Head of caudate nucleus (tissue), 42 donors: ENCODE measurements at places on chromosomes 3 and 15.

- no peak for DNase-seq
These were observed 27.8 kb downstream of the DCAF1 start for GRCh38 chr3:51471775-51472652.

- no peak for DNase-seq
These were observed 3.2 kb downstream of the ZIC1 start for GRCh38 chr3:147412261-147412916.

GRCh38 chr3:20185331-20185678 lies 701 bp downstream of the SGO1 start:
- no peak for DNase-seq

GRCh38 chr15:63366451-63366850 lies 15.2 kb downstream of the CA12 start:
- DNase-seq, result no peak

- DNase-seq, result no peak
These were observed 71.3 kb downstream of the RAB11A start for GRCh38 chr15:65940618-65940909.

DNA sequence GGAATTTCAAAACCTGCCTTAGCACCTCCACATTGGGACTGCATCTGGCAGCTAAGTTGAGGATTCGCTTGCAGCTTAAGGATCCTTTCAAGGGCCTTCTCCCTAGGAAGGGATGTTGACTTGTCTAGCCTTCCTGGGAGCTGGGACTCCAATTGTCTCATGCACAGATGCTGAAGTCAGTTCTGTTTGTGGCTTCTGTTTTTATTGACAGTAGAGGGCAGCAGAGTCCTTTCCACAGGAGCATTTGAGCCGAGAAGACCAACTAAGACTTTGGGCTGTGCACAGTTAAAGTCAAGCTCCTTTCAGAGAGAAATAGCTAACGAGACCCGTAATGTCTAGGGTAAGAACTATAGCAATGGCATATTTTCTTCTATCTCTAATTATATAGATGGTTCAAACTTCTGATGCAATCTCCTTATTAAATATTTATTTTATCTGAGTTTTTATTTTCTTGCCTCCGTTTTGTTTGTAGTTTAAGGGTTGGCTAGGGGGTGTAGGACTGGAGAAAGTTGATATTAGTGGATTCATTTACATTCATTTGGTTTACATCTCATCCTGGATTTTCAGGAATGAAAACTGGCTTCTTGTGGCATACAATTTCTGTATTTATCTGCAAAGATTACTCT lies 59.7 kb upstream of the KBTBD8 start:
- DNase-seq, result peak; percentile 17

DNA sequence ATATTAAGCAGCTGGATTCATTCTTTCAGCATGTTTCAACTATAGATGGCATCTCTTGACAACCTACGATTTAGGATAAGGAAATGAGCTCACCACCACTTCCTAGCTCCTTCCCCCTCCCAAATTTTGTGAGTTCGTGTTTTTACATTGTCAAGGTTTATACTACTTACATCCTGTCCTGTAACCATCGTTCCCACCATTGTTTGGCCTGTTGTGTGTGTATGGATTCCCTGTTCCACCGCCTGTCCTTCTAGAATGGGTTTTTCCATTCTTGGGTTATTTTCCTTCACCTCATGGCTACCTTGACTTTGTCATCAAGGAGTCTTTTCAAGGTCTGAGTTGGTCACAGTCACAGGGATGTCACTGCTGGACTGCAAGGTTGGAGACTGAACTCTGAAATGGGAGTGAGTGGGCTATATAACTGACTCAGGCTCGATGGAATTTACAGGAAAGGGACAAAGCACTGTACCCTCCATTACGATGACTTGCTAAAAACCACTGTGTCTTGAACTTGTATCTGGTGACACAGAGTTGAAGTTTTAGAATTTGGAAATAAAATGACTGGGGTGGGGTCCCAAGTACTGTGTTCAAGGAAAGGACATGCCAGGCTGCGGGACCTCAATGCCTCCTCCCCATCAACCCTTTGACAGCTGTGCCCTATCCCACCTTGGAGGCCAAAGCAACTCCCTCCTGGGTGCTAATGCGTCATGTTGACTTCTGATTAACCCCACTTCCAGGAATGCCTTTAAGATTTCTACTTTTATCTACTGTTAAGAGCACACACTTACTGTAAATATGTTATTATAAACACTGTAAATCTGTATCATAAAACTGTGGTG lies 66.8 kb upstream of the BLM start:
- DNase-seq, result no peak

- DNase-seq, result no peak
These were observed 251.4 kb upstream of the TGFBR2 start for GRCh38 chr3:30354972-30355371.

DNA sequence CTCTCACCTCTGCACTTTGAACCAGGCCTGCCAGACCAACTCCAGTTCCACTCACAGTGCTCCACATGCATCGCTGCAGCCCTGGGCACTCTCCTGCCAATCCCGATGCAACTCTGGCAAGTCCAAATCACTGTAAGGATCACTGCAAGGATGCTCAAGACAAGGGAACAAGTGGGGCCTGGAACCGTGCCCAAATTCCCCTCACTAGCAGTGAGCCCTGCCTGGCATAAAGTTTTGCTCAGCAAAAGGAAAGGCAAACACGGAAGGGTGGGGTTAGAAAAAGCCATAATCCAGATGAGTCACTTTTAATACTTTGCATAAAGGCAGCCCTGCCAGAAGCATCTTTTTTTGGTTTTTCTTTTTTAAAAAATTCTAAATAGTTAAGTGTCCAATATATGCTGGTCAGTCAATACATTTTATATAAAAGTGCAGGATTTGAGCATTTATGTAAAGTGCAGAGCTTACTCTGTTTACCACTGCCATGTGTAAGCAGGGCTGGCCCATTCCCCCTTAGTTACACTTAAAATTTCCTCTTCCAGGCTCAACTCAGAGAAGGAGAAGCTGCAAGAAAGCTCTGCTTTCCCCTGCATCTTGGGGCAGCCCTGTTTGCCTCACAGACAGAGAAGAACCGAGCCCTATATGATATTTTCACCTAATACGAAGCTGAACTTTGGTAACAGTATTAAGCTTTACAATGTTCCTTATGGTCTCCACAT lies 102.2 kb downstream of the CD47 start:
- DNase-seq, result no peak

DNA sequence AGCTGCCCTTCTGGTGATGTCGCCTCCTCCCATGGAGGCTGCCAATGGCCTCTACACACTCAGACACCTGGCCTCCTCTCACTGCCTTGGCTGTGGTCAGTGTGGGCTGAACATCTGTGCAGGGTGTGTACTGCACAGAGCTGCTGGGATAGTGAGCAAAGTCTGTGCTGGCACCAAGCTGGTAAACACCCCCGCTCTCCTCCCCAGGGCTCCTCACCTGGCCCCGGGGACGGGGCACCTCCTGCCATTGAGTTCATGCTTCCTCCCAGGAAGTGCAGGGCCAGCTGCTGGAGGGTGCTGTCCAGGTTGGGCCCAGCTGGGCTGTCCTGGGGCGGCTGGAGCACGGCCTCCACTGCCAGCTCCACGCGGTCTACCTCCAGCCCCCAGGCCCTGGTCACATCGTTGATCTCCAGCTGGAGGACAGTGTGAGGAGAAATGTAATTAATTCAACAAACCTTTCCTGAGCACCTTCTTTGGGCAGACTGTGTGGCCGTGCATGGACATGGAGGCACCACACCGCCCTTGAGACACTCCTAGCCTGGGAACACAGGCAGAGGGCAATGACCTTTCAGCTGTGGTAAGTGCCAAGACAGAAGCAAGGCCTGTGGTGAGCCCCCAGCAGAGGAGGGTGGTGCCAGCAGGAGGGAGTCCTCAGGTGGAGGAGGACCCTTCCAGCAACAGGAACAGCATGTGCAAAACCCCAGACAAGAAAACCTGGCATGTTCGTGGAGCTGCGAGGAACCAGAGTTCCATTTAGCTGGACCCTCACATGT lies 6.8 kb downstream of the STOML1 start:
- DNase-seq, result no peak

DNA sequence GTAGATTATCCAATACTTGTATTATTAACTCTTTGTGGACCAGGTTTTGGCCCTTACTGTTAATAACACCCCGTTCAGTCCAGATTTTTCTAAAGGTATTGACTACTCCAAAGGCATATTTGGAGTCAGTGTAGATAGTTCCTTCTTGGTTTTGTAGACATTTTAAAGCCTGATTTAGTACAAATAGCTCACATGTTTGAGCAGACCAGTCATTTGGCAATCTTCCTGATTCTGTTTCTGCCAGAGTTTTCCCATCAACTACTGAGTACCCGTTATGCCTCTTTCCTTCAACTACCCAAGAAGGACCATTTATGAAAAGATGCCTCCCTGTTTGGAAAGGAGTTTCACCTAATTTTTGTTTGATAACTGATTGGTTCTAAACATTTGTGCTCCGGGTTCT lies 82.0 kb downstream of the CHCHD4 start:
- DNase-seq, result no peak

DNA sequence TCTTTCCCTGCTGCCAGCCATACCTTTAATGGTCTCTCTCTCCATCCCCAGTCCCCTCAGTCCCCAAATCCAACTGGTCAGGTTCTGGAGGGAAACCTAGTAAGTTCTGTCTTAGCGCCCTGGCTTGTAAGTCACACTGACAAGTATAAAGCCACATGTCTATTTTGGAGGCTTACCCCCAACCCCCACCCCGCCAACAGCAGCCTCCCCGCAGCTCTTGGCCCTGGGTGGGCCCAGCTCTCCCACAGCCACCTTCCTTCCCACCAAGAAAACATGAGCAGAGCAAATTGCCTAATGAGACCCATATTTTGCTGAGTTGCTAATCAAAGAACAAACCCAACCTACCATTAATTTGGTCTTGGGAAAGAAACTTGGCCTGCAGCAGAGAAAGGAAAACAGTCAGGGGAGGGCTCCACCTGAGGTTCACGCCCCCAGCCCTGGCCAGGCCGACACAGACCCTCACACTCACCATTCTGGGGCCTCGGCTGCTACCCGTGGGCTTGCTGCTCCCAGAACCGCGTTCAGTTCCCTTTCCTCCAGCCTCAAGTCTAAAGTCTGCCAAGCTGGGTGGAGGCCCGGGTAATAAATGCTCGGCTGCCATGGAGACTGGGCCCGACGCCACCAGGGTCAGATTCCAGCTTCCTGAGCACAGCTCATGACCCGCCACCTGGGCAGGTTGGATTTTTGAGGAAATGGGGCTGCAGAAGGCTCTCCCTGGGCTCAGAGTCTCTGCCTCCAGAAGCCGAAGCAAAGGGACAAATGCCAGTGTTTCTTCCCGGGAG lies at the start of gene CALML4:
TSS of gene CALML4 (minus strand) at position 557 of the 782 bp plus-strand sequence. CDS start at position 472, 85 bp downstream.
- DNase-seq, result no peak

GRCh38 chr3:195403244-195403643 lies 39.6 kb downstream of the ACAP2 start:
- DNase-seq, result no peak

DNA sequence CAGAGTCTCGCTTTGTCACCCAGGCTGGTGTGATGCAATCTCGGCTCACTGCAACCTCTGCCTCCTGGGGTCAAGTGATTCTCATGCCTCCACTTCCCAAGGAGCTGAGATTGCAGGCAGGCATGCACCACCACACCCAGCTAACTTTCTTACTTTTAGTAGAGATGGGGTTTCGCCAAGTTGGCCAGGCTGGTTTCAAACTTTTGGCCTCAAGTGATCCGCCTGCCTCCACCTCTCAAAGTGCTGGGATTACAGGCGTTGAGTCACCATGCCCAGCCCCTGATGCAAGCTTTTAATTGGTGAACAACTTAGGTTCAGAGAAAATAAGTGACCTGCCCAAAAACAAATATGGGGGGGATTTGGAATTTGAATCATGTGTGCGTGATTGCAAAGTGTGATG lies 246.2 kb downstream of the LRTM1 start:
- no peak for DNase-seq

DNA sequence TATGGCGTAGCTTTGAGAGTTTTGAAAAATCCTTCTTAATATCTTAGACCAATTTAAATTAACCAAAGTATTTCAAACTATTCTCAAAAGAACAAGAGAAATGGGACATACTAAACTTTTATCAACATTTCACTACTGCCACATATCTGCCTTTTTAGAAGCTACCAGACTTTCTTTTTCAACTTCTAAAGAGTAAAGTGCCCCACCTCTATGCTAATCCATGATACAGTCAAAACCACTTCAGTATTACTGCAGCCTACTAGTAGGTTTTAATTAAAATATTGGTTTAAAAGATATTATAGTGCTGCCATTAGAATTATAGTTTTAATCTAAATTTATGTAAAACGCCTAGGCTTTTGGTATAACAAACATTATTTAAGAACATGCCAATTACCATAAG lies 15.1 kb downstream of the HERC1 start:
- DNase-seq, result no peak

DNA sequence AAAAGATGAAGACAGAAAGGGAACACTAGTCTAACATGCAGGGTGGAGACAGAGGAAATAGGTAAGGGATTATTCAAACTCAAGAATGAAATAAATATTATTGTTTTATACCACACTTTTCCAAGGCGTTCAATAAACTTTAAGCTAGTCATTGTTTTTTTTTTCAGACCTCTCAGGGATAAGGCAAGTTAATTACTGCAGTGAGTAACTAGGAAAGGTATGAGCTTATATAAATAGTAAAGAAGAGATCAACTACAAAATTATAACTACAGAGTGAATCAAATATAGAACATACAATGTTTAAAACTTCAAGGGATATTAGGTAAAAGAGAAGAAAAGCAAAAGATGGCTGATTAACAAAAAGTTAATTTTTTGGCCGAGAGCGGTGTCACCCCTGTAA lies 31.5 kb upstream of the XXYLT1 start:
- DNase-seq, result no peak
